ENCODE measurements at places on chromosomes 2 and 18. TPM values are rescaled to one million over a fixed set of nuclear protein-coding genes. Genes with fewer than 3 reads are reported as not detected.

DNA sequence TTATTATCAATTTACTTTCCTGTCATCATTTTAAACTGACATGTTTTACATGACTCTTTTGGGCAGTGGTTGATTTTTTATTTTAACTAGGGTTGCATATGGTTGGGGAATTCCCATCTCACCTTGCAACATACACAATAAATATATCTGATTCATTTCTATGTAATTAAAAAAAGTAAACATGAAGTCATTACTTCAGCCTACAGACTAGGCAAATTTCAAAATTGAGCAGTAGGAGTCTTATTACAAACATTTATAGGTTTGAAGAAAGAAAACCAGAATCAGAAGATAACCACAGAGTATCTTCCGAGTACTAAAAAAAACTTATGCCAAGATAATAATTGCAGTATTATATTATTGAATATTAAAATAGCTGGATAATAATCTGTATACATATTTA lies 377.0 kb upstream of the VRK2 start:
- no peak overlapping the region for H3K27ac ChIP-seq
- H3K36me3 ChIP-seq, result no peaks in the 10 kb centered on the region
- H3K27me3 ChIP-seq, result no peaks in the 10 kb centered on the region
- DNase-seq, result no peak
- no peak overlapping the region for H3K4me3 ChIP-seq

DNA sequence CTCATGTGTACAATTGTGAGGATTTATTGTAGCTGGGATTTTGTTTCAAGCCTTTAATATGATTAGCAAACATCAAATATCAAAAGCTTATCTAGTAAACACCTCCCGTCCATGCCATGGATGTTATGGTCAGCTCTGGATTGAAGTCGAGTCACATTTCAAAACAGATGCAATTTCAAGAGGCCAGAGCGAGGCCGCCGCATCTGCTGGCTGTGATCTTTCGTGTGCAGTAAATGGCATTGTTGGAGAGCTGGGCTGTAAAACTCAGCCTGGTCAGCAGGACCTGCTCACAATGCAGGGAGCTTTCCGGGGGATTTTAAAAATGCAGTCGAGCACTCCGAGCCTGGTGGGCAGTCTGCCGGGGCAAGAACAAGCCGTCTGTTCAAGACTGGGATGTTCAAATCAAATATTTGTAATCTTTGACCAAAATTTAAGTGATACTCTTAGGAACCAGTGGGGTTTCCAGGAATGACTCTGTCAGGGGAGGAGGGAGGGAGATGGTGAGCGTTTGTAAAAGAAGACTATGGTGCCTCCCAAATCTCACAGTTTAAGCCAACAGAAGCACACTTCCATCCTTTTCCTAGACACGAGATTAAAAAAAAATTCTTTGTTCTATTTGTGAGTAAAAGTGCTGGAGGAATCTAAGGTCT lies 97.6 kb downstream of the MYCN start:
- H3K36me3 ChIP-seq, result no peaks in the 10 kb centered on the region
- DNase-seq, result no peak
- no peak overlapping the region for H3K27ac ChIP-seq
- no peaks in the 10 kb centered on the region for H3K27me3 ChIP-seq
- no peaks in the 10 kb centered on the region for H3K4me1 ChIP-seq

Gene CACNB4
- 0.20 TPM for total RNA-seq

GRCh38 chr2:18750672-18751554 lies 161.5 kb upstream of the NT5C1B start:
- H3K4me3 ChIP-seq, result no peak overlapping the region
- H3K27me3 ChIP-seq, result no peaks in the 10 kb centered on the region
- H3K4me1 ChIP-seq, result no peaks in the 10 kb centered on the region
- no peak for DNase-seq

DNA sequence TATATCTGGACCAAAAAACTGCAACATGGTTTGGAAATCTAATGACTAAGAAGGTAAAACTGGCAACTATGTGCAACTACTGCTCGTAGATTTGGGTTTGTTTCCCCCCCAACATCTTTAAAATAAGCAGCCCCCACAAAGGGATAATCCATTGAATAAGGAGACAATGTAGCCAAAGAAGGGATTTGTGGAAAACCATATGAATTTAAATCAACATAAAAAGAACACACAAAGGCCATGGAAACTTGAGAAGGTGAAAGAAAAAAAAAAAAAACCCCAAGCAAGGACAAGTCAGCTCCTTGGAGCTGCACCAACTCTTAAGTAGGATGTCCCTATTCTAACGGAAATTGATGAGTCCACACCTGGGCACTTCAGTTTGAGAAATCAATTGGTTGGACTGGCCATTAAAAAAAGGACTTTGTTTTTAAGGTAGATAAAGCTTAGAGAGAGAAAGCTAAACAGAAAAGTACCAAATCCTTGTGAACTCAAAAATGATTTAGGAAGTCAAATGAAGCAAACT lies 53.7 kb upstream of the ST8SIA5 start:
- no peak overlapping the region for H3K4me3 ChIP-seq
- no peaks in the 10 kb centered on the region for H3K27me3 ChIP-seq
- H3K27ac ChIP-seq, result no peak overlapping the region
- no peaks in the 10 kb centered on the region for H3K4me1 ChIP-seq
- H3K36me3 ChIP-seq, result no peaks in the 10 kb centered on the region

GRCh38 chr18:37450434-37451132 lies 115.0 kb downstream of the CELF4 start:
- H3K4me3 ChIP-seq, result no peak overlapping the region
- H3K36me3 ChIP-seq, result no peaks in the 10 kb centered on the region
- DNase-seq, result no peak
- H3K27me3 ChIP-seq, result no peaks in the 10 kb centered on the region
- H3K27ac ChIP-seq, result no peak overlapping the region
- H3K4me1 ChIP-seq, result no peaks in the 10 kb centered on the region

GRCh38 chr2:9347411-9347881 lies 75.9 kb downstream of the ITGB1BP1 start:
- H3K4me1 ChIP-seq, result no peaks in the 10 kb centered on the region
- H3K4me3 ChIP-seq, result no peak overlapping the region
- peaks cover 4% of the 10 kb centered on the region for H3K27me3 ChIP-seq

- no peaks in the 10 kb centered on the region for H3K27me3 ChIP-seq
- no peak overlapping the region for H3K4me3 ChIP-seq
- H3K4me1 ChIP-seq, result no peaks in the 10 kb centered on the region
- DNase-seq, result no peak
- no peaks in the 10 kb centered on the region for H3K36me3 ChIP-seq
These were observed 106.0 kb upstream of the CYP1B1 start for GRCh38 chr2:38181806-38182491.

Gene SOCS6
- total RNA-seq, result 1.0 TPM

DNA sequence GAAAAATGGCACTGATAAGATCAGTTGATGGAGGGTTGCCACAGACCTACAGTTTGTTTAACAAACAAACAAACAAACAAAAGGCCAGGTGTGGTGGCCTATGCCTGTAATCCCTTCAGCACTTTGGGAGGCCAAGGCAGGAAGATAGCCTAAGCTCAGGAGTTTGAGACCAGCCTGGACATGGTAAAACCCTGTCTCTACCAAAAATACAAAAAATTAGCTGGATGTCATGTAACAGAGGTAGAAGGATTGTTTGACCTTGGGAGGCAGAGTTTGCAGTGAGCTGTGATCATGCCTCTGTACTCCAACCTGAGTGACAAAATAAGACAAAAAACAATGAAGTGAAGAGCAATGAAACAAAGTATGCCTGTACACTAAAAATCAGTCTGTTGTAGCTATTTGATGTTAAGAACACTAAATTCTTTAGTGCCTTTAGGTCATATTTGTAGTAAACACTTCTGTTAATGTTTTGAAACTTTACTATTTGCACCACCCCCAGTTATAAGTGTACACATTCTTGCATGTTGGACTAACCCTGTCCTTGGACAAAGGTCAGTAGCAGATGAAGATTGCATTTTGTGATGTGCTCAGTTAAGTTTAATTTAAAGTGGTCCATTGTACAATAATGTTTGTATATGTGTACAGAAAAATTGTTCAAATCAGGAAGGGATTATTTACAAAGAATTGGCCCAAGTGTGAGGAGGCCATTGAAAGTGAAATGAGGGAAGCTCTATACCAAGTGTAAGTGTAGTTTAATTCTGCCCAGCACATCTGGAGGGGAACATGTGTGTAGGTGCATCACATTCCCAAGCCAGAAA lies 73.9 kb downstream of the KYNU start:
- no peaks in the 10 kb centered on the region for H3K27me3 ChIP-seq
- H3K36me3 ChIP-seq, result no peaks in the 10 kb centered on the region
- H3K4me1 ChIP-seq, result no peaks in the 10 kb centered on the region
- no peak overlapping the region for H3K4me3 ChIP-seq
- H3K27ac ChIP-seq, result no peak overlapping the region

DNA sequence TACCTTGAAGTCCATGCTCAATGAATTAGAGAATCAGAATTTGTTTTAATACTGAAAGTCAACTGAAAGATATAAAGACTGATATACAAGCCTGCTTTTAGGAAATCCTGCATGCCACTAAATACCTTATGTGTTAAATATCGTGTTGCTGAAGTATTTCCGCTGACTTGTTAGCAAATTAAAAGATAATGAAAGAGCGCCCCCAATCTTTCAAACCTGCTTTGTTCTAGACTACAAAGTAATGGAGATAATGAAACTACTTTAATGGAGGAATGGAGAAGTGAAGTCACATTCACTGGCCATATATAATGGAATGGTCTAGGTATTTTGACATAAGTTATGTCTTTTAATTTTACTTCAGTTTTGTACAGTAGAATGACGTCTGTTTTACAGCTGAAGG lies 95.7 kb downstream of the ASXL3 start:
- H3K27ac ChIP-seq, result no peak overlapping the region
- no peaks in the 10 kb centered on the region for H3K4me1 ChIP-seq
- no peaks in the 10 kb centered on the region for H3K27me3 ChIP-seq
- H3K4me3 ChIP-seq, result no peak overlapping the region
- DNase-seq, result no peak

GRCh38 chr2:120360307-120360855 lies 14.4 kb downstream of the INHBB start:
- H3K36me3 ChIP-seq, result no peaks in the 10 kb centered on the region
- no peak overlapping the region for H3K4me3 ChIP-seq
- no peak for DNase-seq
- H3K27ac ChIP-seq, result no peak overlapping the region
- H3K4me1 ChIP-seq, result no peaks in the 10 kb centered on the region
- no peaks in the 10 kb centered on the region for H3K27me3 ChIP-seq

Gene RUFY4
- not detected for total RNA-seq

DNA sequence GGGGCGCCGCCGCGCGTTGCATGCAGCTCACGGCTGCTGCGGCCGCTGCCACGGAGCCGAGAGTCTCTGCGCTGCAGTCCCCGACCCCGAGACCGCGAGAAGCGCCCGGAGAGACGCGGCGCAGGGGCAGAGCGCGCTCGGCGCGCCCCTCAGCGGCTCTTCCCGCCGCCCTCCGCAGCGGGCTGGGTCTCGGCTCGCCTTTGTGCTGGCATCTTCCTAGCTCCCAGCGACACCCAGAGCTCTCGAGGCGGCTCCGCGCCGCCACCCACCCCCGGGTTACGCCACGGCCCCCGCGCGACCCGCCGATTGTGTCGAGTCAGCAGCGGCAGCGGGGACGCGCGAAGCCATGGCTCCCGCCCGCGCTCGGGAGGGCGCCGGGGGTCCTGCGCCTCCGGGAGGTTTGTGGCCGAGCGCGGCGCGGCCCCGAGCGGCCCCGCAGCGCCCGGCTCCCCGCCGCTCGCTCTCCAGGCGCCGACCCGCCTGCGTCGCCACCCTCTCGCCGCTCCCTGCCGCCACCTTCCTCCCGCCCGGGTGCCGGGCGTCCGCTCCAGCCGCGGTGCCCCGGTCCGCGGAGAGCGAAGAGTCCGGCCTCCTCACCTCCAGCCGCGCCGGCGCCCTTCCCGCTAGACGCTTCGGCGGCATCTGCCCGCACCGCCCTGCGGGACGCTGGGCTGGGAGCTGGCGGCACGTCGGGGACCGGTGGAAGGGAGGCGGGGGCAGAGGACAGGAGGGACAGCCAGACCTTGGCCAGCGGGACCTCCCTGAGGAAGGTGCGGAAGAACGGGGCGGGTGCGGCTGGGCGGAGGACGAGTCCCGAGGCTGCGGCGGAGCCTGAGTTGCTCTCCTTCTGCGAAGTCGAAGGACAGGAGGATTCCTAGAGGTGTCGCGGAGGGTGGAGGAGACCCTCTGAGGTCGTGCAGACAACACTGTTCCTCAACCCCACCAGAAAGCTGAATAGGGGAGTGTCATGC lies 46.3 kb upstream of the CCDC150 start:
- H3K27ac ChIP-seq, result no peak within 1 kb of the TSS
- peaks cover 29% of the 10 kb centered on the region for H3K27me3 ChIP-seq
- H3K4me1 ChIP-seq, result no peaks in the 10 kb centered on the region

- DNase-seq, result no peak
- no peak overlapping the region for H3K4me3 ChIP-seq
- H3K36me3 ChIP-seq, result no peaks in the 10 kb centered on the region
These were observed 100.6 kb downstream of the MSH2 start for GRCh38 chr2:47503481-47504070.

DNA sequence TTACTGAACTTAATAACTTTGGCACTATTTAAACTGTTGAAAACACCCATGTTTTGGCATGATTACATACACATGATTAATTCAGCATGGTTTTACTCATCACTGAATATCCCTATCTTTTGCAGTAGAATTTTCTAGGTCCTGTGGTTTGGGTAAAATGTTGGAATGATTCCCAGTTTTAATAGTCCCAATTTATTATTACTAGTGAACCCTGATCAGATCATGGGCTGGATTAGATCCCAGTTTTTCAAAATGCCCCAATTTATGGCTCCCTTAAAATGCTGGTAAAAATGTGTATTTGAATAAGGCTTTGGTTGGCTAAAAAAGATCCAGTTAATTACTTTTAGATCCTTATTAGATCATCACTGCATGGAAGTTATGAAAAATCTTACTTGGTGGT lies 273.6 kb upstream of the NRP2 start:
- H3K36me3 ChIP-seq, result no peaks in the 10 kb centered on the region
- no peaks in the 10 kb centered on the region for H3K27me3 ChIP-seq
- H3K27ac ChIP-seq, result no peak overlapping the region

DNA sequence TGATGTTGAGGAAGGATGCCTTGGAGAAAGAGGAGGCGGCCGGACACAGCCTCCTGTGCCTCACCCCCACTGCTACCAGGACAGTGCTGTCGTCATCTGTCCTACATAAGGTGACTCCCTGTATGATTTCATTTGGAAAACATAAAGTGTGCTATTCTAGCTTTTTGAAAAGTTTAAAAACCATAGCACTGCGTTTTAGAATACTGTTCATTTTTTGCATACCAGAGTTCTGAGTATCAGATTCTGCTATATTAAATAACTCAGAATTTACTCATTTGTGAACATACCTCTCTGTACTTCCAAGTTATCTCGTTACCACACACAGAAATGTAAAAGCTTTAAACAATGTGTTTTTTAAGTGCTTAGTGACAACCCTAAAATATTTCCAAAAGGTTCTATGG lies 302.9 kb downstream of the LRRTM1 start:
- no peak overlapping the region for H3K27ac ChIP-seq
- H3K4me3 ChIP-seq, result no peak overlapping the region
- no peaks in the 10 kb centered on the region for H3K27me3 ChIP-seq
- no peak for DNase-seq

Gene ZSWIM2
- not detected for total RNA-seq

Gene FABP1
- total RNA-seq, result not detected

- no peaks in the 10 kb centered on the region for H3K36me3 ChIP-seq
- no peak overlapping the region for H3K27ac ChIP-seq
- no peak for DNase-seq
- no peaks in the 10 kb centered on the region for H3K4me1 ChIP-seq
- H3K4me3 ChIP-seq, result no peak overlapping the region
- H3K27me3 ChIP-seq, result no peaks in the 10 kb centered on the region
These were observed 1.6 kb upstream of the FABP1 start for GRCh38 chr2:88129313-88129959.

- H3K27me3 ChIP-seq, result no peaks in the 10 kb centered on the region
- no peak overlapping the region for H3K4me3 ChIP-seq
- H3K27ac ChIP-seq, result no peak overlapping the region
- DNase-seq, result no peak
These were observed 66.2 kb upstream of the DLX2 start for GRCh38 chr2:172168917-172169346.

All from CD8-positive, alpha-beta memory T cell (primary cell).